A549 treated with ZK216348 at 1 μM for 4 hours (cell line): ENCODE measurements at places on chromosomes 16 and 17. TPM values are rescaled to one million over a fixed set of nuclear protein-coding genes. Genes with fewer than 3 reads are reported as not detected.

HOXB4 gene
- 0.12 to 0.29 TPM (median 0.16 TPM) in 5 replicates for total RNA-seq

CACNG1 gene
- total RNA-seq, result 0.11 to 0.37 TPM in 2 of 5 replicates, not detected in the others

ACSM2A gene
- total RNA-seq, result not detected in 5 replicates

JMJD6 gene
- total RNA-seq, result 77.4 to 84.0 TPM (median 81.2 TPM) in 5 replicates

NOG gene
- 0.70 to 1.3 TPM (median 1.00 TPM) in 5 replicates for total RNA-seq

CDR2L gene
- 41.1 to 73.3 TPM (median 64.5 TPM) in 5 replicates for total RNA-seq

KRTAP4-3 gene
- not detected in 5 replicates for total RNA-seq
